ENCODE measurements at places on chromosomes 11 and 22.

DNA sequence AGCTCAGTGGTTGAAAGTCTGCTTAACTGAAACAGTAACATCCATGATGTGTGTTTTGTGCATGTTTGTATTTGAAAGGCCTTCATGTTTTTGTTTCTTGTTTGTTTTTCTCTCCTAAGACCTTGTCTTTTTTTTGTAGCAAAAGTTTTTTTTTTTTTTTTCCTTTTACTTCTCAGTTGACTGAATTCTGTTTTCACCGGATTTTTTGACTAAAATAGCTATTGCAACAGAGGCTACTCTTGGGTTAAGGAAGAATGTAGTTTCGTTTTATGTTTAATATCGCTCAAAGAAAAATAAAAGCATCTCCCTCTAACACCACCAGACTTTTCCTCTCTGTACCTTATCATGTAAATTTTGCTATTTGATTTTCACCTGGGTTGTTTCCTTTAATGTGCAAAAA is 15.1 kb downstream of the APOL6 start:
- DNase-seq, result no peak

- no peak for DNase-seq
Observed at GRCh38 chr22:49963647-49964026, 3.1 kb downstream of the PIM3 start.

DNA sequence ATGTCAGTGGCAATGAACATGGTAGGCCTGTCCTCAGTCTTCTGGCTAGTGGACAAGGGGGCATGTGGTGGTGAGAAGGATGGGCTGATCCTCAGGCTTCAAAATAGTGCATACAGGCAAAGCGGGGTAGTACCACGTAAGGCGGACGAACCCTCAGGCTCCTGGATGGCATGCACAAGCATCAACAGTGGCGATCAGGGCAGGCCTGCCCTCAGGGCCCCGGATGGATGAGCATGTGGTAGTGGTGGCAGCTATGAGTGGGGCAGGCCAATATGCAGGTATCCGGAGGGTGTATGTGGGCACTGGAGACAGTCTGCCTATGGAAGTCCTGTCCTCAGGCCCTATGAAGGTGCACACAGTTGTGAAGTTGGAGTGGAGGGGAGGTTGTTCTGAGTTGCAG is 163.8 kb downstream of the GUCY1A2 start:
- no peak for DNase-seq

- DNase-seq, result peak; percentile 19
Observed at GRCh38 chr11:85809863-85810262, 1.1 kb downstream of the SYTL2 start.

DNA sequence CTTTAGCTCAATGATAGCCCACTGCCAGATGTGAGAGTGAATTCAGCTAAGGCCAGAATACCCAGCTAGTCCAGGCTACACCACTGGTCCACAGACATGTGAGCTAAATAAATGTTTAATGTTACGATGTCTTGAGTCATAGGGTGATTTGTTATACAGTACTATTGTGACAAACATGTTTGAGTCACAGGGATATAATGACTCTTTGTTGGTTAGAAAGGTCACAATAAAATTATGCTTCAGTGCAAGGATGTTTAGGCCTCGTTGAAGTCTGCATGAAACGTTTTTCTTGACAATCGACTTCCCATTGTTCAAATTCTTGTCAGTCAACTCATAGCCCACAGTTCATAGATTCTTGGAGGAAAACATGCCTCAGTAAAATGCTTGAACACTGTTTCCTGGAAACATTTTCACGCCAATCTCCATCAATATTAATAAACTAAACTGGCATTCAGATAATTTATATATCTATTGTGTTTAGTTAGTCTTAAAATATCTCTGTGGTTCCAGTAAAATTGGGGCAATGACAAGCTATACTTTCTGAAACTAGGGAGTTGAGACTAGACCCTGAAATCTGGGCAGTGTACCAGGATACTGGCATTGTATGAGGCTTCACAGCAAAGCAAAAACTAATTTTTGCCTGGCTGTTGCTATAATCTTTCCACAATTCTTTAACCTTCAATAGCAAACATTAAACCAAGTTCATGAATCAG is 650.8 kb upstream of the KIRREL3 start:
- DNase-seq, result no peak

- DNase-seq, result no peak
Observed at GRCh38 chr11:803770-804598, 1.0 kb downstream of the PIDD1 start.

DNA sequence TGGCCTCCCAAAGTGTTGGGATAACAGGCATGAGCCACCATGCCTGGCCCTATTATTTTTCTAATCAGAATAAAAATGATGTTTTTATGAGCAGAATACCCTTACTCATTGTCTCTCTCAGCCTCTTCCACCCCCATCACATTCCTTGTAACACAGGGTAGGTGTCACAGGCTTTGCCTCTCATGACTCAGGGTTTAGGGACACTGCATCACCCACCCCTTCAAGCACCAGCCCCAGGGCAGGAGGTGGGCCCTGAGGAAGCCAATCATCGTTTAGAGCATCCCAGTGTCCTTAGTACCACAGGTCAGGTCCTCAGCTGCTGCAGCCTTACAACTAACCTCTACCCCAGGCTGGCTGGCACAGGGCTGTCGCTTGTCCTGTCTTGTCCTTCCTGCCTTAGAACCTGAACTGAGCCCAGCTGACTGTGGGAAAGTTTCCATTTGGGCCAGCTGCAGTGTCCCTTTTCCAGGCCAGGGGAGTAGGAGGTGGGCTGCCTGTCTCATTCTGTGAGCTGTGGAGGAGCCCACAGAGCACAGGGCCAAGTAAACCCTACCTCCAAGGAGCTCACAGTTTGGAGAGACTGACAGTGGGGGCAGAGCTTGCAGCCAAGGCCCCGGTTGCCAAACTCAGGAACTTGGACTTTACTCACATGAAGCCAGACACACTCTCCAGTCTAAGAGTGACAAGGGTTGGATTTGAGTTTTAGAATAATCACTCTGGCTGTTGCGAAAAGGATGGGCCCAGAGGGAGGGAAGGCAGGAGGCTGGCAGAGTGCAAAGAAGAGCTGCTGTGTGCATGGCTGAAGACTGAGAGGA is 19.5 kb upstream of the UVRAG start:
- DNase-seq, result no peak

GRCh38 chr11:14318581-14318981 is 40.4 kb downstream of the RRAS2 start:
- DNase-seq, result no peak

GRCh38 chr11:69010964-69011623 is 2.0 kb downstream of the MRGPRF start:
- DNase-seq, result no peak

DNA sequence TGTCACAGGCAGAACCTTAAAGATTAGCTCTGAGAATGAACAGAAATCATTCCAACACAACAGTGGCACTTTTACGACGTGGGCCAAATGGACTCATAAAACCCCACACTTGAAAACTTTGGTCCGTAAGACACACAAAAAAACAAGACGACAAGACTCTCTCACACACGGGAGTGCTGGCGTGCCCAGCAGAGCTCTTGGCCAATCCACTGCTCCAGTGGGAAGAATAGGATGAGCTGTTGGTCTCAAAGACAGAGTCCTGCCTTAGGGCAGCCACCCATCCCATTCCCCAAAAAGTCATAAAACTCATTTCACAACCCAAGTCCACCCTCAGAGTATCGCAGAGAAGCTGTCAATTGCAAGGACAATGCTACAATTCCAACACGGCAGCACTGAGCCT is 18.2 kb downstream of the LARGE1 start:
- no peak for DNase-seq

- no peak for DNase-seq
Observed at GRCh38 chr11:106474274-106474673, 396.8 kb downstream of the AASDHPPT start.

- no peak for DNase-seq
Observed at GRCh38 chr11:2804189-2804588, 81.4 kb downstream of the CDKN1C start.

- DNase-seq, result no peak
Observed at GRCh38 chr11:128544471-128545051, 42.8 kb downstream of the ETS1 start.

GRCh38 chr22:39343259-39344045 is 6.3 kb upstream of the SYNGR1 start:
- peak; percentile 90 for DNase-seq

- DNase-seq, result peak; percentile 53
Observed at GRCh38 chr11:78045851-78046485, 17.7 kb upstream of the THRSP start.

DNA sequence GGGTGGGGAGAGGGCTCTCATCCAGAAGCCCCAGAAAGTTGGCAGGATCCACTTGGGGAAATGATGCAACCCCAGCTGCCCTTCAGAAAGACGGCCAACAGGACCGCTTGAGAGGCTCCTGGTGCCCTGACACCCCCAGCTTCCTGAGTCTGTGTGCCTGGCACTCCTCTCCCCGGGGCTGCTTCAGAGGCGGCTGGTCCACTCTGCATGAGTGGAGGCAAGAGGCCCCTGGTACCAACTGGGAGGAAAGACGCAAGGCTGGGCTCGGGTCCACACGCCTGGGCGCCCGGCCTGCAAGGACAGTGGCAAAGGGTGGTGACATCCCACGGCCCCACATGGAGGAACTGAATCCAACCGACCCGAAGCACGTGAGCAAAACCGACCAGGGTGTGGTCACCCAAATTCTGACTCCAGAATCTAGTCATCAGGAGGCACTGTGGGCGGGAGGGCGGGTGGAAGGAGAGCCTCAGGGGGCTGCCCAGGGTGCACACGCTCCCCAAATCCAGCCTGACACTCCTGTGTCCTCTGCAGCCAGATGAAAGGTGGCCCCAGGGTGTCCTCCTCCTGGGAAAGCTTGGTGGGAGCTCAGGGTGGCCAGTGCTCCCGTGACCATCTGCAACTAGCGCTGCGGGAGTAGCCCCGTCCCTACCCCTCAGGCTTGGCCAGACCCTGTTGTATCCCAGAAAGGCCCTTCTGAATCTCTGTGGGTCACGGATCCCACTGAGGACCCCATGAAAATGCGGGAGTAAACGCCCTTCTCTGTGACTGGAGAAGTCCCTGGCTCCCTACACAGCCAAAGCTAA is 3.7 kb downstream of the RNH1 start:
- DNase-seq, result peak; percentile 54

DNA sequence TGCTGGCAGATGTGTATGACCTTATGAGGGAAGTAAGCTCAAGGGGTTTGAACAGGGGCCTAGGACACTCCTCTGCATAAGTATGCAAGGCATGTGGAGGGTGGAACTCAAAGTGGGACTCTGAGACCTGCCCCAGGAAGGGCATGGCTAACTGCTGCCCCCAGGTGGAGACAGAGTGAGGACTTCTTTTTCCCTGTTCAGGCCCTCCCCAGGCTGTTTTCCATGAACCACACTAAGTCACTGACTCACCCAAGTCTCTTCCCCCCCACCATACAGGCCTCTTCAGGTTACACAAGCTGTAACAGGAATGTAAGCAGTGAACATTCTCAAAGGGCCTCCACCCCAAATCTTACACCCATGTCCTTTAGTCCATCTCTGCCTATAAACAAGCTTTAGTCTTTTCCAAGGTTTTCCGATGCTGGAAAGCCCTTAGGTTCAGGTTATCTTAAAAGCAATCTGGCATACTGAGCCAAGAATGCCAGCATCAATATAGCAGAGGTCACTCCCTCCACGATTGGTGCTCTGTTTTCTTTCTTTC is 13.1 kb downstream of the EEF1G start:
- peak; percentile 86 for DNase-seq

GRCh38 chr11:7170431-7170830 is 81.3 kb upstream of the SYT9 start:
- no peak for DNase-seq

GRCh38 chr11:9566561-9567063 is 6.9 kb upstream of the WEE1 start:
- no peak for DNase-seq

GRCh38 chr22:31869739-31870138 is 74.6 kb upstream of the YWHAH start:
- DNase-seq, result no peak

GRCh38 chr11:23473782-23474181 is 613.5 kb upstream of the CCDC179 start:
- no peak for DNase-seq

- no peak for DNase-seq
Observed at GRCh38 chr11:87574193-87574592, 536.5 kb downstream of the TMEM135 start.

- no peak for DNase-seq
Observed at GRCh38 chr11:134949121-134950090, 537.4 kb upstream of the B3GAT1 start.
